ENCODE measurements at places on chromosomes 16 and 17.

GRCh38 chr17:67212714-67213417, 32.1 kb downstream of the HELZ start:
- DNase-seq: no peak

- no peak for DNase-seq
Observed at GRCh38 chr17:903691-904481, 75.7 kb downstream of the NXN start.

GRCh38 chr16:81808933-81809480, 29.9 kb downstream of the PLCG2 start:
- no peak for DNase-seq

GRCh38 chr17:8836821-8837562, 30.5 kb downstream of the PIK3R6 start:
- no peak for DNase-seq

- no peak for DNase-seq
Observed at GRCh38 chr16:79122343-79122742, 478.2 kb downstream of the MAF start.

Measured in CD4-positive, alpha-beta T cell treated with Interleukin-6 at 100 ng/mL for 8 hours (primary cell).